ENCODE measurements at places on chromosomes 3 and 15. TPM values are rescaled to one million over a fixed set of nuclear protein-coding genes. Genes with fewer than 3 reads are reported as not detected.

The ZIC1 gene
- not detected for total RNA-seq

The IGSF10 gene
- total RNA-seq, result not detected

The FETUB gene
- not detected for total RNA-seq

The CPN2 gene
- not detected for total RNA-seq

The PDZRN3 gene
- total RNA-seq, result not detected

The RHOV gene
- total RNA-seq, result 0.09 TPM

The GABRB3 gene
- not detected for total RNA-seq

The EFCC1 gene
- total RNA-seq, result 0.07 TPM
